HAP-1 (cell line): ENCODE measurements at places on chromosomes 2 and 18.

GRCh38 chr2:82790206-82791021, 1668.7 kb downstream of the SUCLG1 start:
- no peak for DNase-seq

- no peak for DNase-seq
Measured at GRCh38 chr2:181117206-181117925, 137.0 kb downstream of the UBE2E3 start.

DNA sequence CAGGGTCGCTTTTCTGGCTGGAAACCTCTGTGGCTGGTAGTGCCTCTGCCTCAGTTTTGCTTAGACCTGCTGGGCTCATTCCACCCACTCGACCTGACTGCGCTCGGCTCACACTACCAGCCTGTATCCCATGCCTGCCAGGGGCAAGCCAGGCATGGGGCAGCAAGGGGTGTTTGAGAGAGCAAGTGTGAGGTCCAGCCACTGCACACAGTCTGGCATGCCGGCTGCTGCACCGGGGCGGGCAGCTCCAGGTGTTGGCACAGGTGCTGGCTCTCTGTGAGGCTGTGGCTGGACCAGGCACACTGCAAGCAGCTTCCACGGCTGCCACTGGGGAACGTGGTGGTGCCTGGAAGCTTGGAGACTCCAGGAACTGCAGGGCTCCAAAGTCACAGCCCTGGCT, 90.9 kb downstream of the ATAD2B start:
- no peak for DNase-seq

DNA sequence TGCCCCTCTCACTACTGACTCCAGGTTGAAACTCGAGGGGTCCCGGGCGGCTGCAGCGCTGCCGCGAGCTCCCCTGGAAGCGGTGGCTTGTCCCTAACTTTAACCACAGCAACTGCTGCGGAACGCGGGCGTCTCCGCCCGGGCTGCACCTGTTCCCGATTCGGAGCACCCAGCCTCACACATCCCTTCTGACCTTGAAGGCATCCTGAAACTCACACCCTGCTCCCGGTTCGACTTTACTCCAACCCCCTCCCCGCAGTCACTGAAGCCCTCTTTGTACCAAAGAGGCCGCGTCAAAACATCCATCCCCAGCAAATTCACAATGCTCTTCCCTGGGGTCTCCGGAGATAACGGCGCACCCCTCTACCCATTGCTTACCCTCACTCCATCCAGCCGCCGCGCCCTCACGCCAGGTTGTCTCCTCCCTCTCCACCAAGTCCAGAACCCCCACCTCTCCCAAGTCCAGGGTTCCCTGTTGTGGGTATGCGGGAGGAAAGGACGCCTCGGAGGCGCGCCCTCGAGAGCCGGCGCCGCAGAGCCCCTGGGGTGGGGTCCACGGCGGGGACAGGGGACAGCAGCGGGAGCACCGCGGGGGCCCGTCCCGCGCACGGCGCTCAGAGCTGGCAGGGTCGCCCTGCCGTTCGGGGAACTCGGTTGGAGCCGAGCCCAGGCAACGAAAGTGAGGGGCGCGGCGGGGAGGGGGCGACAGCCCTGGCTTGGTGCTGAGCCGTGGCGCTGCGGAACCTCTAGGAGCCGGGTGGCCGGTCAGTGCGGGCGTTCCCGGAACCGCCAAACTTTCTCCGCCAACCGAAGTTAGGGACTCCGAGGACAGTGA, 934 bp downstream of the MYO5B start:
- no peak for DNase-seq

DNA sequence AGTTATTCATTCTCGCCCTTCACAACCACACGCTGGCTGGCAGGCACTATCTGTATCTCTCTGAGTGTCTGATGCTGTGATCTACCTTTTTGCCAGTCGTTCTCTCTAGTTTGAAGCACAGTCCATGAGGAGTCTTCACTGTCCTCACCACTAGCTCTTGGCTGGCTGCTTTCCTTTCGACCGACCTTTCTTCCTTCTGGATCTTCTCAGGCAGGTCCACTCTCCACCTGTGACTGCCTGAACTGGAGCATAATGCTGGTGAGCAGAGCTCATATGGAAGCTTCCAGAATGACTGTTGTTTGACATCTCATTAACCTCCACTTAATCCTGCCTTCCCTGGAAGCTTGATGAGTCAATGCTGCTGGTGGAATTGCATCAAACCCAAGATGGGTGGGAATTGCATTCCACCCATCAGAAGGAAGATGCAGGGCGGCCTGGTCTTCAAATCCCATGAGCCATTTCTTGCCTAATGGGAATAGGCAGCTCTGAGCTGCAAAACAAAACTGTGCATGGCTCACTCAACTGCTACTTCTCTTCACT, 283.5 kb upstream of the HDAC4 start:
- no peak for DNase-seq

GRCh38 chr2:40797120-40797519, 345.2 kb upstream of the SLC8A1 start:
- no peak for DNase-seq

DNA sequence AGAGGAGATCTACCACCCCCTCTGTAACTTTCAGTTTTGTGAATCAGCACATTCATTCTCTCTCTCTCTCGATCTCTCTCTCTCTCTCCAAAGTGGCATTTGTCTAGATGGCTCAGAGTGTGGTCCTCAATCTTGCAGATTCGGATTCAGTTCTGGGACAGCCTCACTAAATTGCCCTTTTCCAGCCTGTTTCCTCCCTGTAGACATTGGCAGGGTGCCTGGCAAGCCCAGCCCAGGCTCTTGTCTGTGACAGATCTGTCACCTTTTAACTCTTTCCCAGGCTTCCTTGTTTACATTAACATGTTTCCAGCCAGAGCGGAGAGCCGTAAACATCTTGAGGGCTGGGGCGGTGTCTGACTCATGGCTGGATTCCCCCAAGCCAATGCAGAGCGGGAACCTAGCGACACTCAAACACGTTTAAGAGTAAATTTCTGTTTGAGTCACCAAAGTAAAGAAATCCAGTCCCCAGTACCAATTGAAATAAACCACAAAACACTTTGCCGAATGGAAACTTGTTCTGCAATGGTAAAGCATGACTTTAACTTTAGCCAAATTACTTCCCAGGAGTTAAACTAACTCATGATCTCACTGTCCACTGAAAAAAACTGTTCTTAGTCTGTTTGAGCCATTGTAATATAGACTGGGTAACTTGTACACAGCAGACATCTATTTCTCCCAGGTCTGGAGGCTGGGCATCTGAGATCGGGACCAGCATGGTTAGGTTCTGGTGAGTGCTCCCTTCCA, 6.6 kb upstream of the CYP27C1 start:
- DNase-seq = no peak

DNA sequence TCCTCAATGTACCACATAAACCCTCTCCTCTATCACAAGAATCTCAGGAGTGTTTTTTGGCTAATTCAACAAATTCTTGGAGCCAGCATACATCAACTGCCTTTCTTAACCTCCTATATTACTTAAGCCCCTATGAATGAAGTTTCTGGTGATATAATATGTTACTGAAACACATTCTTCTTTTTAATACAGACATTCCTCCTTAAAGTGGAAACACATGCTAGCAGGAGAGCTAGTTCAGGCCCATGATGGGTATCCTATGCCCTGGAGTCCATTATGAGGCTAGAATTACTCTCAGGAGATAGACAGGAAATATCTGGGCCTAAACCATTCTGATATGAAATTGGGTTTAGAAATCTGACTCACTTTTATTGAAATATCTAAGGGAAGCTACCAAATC, 26.6 kb upstream of the RMDN2 start:
- DNase-seq = no peak

GRCh38 chr2:113324684-113325160, 46.0 kb upstream of the PAX8 start:
- peak; percentile 88 for DNase-seq

- DNase-seq = no peak
Measured at GRCh38 chr2:64165706-64166105, 21.5 kb upstream of the PELI1 start.

GRCh38 chr2:88160517-88160916, 9.6 kb upstream of the THNSL2 start:
- no peak for DNase-seq

- DNase-seq = no peak
Measured at GRCh38 chr2:152488075-152488474, 153.1 kb downstream of the FMNL2 start.

DNA sequence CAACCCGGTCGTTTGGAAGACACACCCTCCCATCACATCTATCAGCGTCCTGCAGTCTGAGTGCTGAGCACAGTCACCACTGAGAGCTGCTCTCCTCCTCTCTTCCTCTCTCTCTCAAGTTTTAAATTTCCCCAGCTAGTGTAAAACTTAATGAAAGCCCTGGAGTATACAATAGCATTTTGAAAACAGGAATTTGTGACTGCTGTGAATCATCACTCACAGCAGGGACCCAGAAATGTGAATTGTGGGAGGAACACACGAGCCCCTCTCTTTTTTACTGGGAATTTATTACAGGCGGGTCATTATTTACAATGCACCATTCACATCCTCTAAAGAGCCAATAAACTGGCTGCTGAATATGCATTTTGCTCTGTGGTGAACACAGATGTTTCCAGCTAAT, 185.0 kb upstream of the SMIM21 start:
- DNase-seq = no peak

GRCh38 chr18:58983260-58984155, 118.8 kb downstream of the ZNF532 start:
- DNase-seq = no peak

- DNase-seq = no peak
Measured at GRCh38 chr18:73981796-73982195, 165.8 kb downstream of the FBXO15 start.

- no peak for DNase-seq
Measured at GRCh38 chr2:147133286-147133908, 711.4 kb upstream of the ACVR2A start.

DNA sequence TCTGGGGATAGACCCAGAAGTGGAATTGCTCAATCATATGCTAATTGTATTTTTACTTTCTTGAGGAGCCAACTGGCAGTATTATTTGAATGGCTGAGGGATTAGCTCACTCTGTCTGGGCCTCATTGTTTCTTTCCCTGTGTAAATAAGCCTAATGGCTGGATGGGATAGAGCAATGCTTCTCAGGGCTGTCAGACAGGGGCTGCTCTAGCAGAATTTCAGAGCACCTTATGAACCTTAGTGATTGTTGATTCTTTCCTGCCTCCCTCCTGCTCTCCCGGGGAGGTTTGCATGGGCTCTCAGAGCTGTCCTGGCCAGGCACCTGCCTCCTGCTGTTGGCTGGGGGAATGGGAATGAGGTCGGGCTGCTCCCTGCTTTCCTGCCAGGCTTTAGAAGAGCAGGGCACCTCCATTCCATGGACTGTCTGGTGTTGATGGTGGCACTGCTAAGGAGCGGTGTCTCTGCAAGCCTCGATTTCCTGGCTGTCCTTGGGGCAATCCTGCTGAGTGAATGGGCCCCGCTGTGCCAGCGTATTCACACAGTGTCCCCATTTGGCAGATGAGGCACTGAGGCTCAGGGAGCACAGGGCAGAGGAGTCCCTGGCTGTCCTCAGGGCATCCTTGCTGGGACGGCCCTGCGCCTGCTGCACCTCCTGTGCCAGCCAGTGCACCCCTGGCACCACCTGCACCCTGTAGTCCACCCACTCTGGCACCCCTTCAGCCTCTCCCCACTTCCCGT, 468.2 kb upstream of the HS6ST1 start:
- peak; percentile 29 for DNase-seq

GRCh38 chr2:181957668-181958067, 28.0 kb upstream of the PPP1R1C start:
- DNase-seq = no peak

GRCh38 chr2:17933256-17933655, 54.8 kb downstream of the KCNS3 start:
- no peak for DNase-seq

DNA sequence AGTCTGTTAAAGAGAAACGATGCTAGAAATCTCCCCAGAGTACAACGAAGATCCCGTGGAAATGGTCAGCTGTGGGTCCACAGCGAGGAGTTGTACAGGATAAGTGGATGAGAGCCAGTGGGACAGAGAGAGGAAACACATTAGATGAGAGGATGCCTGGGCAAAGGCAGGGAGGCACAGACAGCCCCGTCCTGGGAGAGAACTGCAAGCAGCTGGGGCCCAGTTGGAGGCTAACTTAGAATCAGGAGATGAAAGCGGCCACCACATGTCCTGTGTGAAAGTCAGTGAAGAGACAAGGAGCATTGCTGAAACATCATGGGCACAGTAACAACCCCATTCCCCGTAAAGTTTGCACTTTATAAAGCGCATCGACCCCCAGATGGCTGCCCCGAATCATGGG, 157.5 kb downstream of the RAPGEF4 start:
- no peak for DNase-seq

DNA sequence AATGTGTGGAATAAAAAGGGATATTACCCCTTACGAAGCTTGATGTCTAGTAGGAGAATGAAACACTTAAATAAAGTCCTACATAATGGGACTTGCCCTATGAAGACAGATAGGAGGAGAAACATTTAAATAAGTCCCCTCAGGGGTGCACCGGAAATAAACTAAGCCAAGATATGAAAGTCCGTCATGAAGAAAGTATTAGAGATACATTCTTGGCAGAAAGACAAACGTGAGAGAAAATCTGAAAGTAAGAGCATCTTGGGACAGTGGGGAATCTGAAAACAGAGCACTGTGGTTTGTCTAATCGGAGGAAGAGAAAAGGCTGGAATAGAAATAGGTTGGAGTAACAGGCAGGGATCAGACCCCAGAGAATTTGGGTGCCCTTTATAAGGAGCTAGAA, 516.9 kb upstream of the DSEL start:
- DNase-seq = no peak

DNA sequence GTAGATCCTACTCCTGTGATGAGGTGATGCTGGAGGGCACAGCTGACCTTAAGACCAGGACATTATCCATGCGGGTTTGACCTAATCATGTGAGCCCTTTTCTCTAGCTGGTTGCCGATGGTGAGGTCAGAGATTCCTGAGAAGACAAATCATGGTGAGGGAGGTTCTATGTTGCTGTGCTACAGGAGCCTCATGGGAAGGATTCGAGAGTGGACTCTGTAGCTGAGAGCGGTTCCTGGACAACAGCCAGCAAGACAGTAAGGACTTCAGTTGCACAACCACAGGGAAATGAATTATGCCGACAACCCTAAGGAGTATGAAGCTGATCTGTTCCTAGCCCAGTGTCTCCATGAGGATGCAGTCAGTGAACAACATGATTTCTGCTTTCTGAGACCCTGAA, 80.4 kb downstream of the EPB41L3 start:
- no peak for DNase-seq

- DNase-seq = no peak
Measured at GRCh38 chr18:76679259-76679658, 143.1 kb upstream of the ZNF236 start.
